ENCODE measurements at places on chromosomes 3 and 15.
A peak's percentile ranks its signal among the peaks of the same experiment; 100 is the strongest.

DNA sequence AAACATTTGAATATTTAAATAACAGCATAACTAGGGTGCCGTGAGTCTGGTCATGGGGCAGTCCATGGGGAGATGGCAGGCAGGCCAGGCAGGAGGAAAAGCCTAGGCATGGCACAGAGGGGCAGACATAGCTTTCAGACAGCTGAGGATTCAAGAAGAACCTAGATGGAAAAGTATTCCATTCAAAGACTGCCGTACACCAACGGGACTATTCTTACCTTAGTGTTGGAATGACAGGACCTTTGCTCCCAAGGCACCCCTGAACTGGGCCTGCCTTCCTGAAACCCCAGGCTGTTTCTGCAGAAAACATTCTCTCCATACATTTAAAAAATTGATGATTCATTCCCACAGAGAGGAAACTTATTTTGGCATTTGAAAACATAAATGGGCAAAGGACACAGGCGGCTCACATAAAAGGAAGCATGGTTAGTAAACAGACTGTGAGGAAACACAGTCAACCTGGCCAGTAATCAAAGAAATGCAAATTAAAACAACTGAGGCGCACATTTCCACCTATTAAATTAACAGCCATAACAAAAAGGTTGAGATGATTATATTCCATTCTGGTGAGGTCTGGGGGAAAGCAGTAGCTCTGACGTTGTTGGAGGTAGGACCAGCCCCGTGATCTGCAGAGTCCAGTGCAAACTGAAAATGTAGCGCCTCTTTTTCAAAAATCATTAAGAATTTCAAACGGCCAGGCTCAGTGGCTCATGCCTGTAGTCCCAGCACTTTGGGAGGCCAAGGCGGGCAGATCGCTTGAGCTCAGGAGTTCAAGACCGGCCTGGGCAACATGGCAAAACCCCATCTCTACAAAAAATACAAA is 71.3 kb upstream of the SMAD3 start:
- no peak for DNase-seq
- peaks cover 3% of the 10 kb centered on the region for H3K4me1 ChIP-seq
- no peaks in the 10 kb centered on the region for H3K36me3 ChIP-seq

DNA sequence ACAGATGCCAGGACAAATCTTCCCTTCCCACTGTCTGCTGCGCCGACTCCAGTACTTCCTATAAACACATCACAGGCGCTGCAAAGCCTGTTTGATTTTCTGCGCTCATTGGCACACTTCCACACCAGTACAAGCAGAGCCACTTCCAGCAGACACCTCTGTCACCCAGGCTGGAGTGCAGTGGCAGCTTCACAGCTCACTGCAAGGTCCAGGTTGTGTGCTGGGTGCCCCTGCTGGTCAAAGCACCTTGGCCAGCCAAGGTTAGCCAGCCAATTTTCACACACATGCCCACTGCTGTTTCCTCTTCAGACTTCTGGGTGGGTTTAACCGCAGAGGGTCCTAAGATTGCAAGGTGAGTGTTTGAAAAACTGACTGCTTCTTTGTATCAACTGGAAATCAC is 4.9 kb downstream of the CHDH start:
- no peak overlapping the region for H3K4me3 ChIP-seq
- H3K27me3 ChIP-seq, result peaks cover 30% of the 10 kb centered on the region
- no peak for DNase-seq
- H3K27ac ChIP-seq, result no peak overlapping the region
- no peaks in the 10 kb centered on the region for H3K36me3 ChIP-seq

- H3K4me1 ChIP-seq, result no peaks in the 10 kb centered on the region
- no peak for DNase-seq
- H3K27ac ChIP-seq, result no peak overlapping the region
- no peak overlapping the region for H3K4me3 ChIP-seq
- H3K27me3 ChIP-seq, result peaks cover 3% of the 10 kb centered on the region
Observed at GRCh38 chr3:73451301-73451944, 173.3 kb downstream of the PDZRN3 start.

GRCh38 chr15:77982127-77982490 is 95.4 kb downstream of the TBC1D2B start:
- H3K4me3 ChIP-seq, result no peak overlapping the region
- H3K27me3 ChIP-seq, result peaks cover 5% of the 10 kb centered on the region
- no peaks in the 10 kb centered on the region for H3K36me3 ChIP-seq
- peaks cover 3% of the 10 kb centered on the region for H3K4me1 ChIP-seq
- no peak overlapping the region for H3K27ac ChIP-seq

- no peak for DNase-seq
- no peaks in the 10 kb centered on the region for H3K36me3 ChIP-seq
- H3K4me1 ChIP-seq, result no peaks in the 10 kb centered on the region
- no peak overlapping the region for H3K27ac ChIP-seq
Observed at GRCh38 chr3:59006634-59007517, 42.9 kb downstream of the CFAP20DC start.

DNA sequence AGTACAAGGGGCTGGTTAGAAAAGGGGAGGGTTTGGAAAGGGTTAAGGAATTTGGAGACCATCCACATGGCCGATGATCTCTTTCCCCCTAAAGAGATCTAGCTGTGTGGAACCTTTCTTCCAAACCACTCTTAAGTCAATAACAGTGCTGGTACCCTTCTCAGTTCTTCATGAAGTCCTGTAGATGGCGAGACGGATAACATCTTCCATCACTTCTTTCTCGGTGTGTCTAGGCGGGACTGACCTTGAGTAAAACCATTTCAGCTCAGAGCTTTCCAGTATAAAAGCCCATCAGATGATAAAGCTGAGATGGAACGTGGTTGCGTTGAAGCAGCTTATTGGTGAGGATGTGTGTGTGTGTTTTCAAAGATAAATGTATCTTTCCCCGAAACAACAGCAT is 151.5 kb upstream of the BHLHE40 start:
- no peaks in the 10 kb centered on the region for H3K27me3 ChIP-seq
- peaks cover 79% of the 10 kb centered on the region for H3K36me3 ChIP-seq
- H3K4me3 ChIP-seq, result peak overlapping the region; percentile 16
- no peak for DNase-seq
- peak overlapping the region; percentile 100 for H3K27ac ChIP-seq

- no peaks in the 10 kb centered on the region for H3K27me3 ChIP-seq
- peaks cover 15% of the 10 kb centered on the region for H3K4me1 ChIP-seq
- peaks cover 44% of the 10 kb centered on the region for H3K36me3 ChIP-seq
- DNase-seq, result no peak
- H3K27ac ChIP-seq, result no peak overlapping the region
- H3K4me3 ChIP-seq, result no peak overlapping the region
Observed at GRCh38 chr3:156795890-156796481, 30.2 kb upstream of the LEKR1 start.

- no peak overlapping the region for H3K27ac ChIP-seq
- H3K4me3 ChIP-seq, result no peak overlapping the region
- peaks cover 23% of the 10 kb centered on the region for H3K4me1 ChIP-seq
- no peaks in the 10 kb centered on the region for H3K27me3 ChIP-seq
- H3K36me3 ChIP-seq, result no peaks in the 10 kb centered on the region
Observed at GRCh38 chr15:63990454-63990853, 55.8 kb downstream of the DAPK2 start.

DNA sequence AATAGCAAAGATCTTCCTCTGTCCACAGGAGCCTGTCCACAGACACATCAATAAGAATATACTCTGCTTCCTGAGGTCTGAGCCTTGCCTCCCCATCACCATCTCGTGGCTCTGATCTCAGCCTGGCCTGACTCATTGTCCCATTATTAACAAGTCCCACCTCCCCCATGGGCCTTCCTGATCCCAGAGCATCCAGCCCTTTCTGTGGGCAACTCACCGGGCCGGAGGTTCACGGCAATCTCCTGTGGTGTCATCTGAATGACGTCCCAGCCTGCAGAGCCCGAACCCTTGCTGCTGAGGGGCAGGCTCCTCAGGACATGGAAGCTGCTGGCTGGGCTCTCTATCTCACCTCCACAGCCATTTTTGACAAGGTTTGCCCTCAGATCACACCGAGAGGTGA is 28.1 kb downstream of the ITGB5 start:
- no peaks in the 10 kb centered on the region for H3K4me1 ChIP-seq
- H3K27ac ChIP-seq, result no peak overlapping the region
- no peak overlapping the region for H3K4me3 ChIP-seq
- H3K36me3 ChIP-seq, result no peaks in the 10 kb centered on the region

DNA sequence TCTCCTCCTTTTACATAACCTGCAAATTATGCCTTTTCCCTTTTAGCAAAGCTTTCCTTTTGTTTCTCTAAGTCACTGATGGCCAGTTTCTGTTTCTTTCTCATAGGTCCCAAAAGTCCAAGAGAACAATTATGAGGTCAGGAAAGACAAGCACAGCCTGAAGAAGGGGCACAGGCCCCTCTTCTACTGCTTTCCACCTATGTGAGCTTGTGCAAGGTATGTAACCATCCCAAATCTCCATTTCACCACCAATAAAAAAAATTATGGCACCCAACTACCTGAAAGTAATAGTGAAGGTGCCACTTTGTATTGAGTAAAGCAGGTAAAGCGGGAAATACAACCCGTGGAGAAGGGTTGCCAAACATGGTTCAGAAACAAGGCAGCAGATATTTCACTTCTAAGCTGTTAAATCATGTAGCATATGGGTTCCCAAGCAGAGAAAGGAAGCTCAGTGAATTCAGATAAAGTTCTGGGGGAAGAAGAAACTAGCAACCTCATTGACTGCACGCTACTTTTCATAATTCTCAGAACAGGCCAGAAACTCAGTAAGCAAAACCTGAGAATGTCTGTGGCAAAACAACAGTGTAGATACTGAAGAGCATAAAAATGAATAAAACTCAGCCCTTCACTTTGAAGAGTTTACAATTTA is 4.2 kb downstream of the PLOD2 start:
- H3K27ac ChIP-seq, result no peak overlapping the region
- no peak overlapping the region for H3K4me3 ChIP-seq
- H3K27me3 ChIP-seq, result peaks cover 44% of the 10 kb centered on the region
- H3K36me3 ChIP-seq, result no peaks in the 10 kb centered on the region
- no peak for DNase-seq

DNA sequence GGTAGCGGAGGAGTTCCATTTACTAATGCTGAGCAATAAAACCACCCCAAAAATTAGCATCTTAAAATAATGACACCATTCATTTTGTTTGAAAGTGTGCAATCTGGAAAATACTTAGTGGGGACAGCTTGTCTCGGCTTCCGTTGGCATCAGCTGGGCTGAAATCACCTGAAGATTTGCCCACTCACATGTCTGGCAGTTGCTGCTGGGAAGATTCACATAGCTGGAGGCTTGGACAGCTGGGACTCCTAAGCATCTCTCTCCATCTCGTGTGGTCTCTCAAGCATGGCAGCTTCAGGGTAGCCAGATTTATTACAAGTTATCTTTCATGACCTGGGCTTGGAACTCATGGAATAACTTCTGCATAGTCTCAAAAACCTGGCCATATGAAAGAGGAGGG is 38.4 kb upstream of the BFSP2 start:
- H3K4me3 ChIP-seq, result no peak overlapping the region
- peaks cover 5% of the 10 kb centered on the region for H3K4me1 ChIP-seq
- no peak overlapping the region for H3K27ac ChIP-seq
- no peaks in the 10 kb centered on the region for H3K27me3 ChIP-seq
- DNase-seq, result no peak

GRCh38 chr3:172126741-172127140 is 87.4 kb downstream of the FNDC3B start:
- DNase-seq, result no peak
- no peaks in the 10 kb centered on the region for H3K27me3 ChIP-seq
- H3K4me3 ChIP-seq, result no peak overlapping the region
- H3K27ac ChIP-seq, result no peak overlapping the region

DNA sequence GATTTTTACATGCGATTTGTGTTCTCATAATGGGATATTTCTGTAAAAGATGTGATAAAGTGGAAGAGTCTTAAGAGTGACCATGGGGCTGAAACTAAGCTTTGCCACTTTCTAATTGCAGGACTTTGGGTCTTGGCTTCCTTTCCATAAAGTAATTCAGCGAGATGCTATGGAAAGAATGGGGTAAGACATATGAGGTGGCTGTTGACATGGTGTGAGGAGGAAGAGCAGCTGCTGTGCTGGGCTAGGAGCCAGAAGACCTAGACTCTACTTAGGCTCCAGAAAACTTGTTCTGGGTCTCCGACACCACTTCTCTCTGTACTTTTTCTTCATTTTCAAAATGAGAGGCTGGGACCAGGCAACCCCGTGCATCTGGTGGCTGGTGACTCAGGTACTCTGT is 654.5 kb upstream of the CFAP20DC start:
- no peak overlapping the region for H3K27ac ChIP-seq
- no peak for DNase-seq
- H3K27me3 ChIP-seq, result no peaks in the 10 kb centered on the region
- H3K4me1 ChIP-seq, result no peaks in the 10 kb centered on the region
- H3K4me3 ChIP-seq, result no peak overlapping the region
- no peaks in the 10 kb centered on the region for H3K36me3 ChIP-seq

GRCh38 chr3:115022199-115022598 is 124.9 kb downstream of the ZBTB20 start:
- H3K4me3 ChIP-seq, result no peak overlapping the region
- peaks cover 5% of the 10 kb centered on the region for H3K4me1 ChIP-seq
- no peak for DNase-seq
- H3K27ac ChIP-seq, result no peak overlapping the region
- no peaks in the 10 kb centered on the region for H3K27me3 ChIP-seq

DNA sequence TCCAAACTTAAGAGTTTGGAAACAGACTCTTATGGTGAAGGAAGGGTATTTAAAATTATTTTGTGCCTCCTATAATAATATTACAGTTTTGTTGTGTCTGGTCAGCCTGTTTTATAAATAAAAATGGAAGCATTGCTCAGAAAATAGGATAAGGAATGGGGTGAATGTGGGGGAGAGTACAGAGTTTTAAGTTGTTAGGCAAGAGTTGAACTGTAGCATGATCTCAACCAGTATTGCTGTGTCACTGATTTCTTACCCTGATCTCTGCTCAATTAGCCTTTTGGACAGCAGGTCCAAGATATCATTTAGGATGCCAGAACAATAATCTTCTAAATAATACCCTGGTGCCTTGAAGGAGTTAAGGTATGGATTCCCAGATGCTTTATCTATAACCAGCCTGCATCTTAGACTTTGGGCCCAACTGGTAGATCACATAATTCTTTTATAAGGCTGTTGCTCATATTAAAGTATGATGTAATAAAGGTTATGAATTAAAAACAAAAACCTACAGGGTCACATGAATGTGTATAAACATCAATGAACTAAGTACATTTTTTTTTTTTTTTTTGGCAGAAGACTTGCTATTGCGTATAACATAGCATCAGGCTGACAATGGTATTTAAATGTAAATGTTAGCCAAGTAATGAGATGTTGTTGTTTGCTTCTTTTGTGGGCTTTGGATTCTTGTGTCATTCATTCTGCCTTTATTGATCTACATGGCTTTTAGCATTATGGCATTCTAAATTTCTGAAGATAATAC is 70.0 kb downstream of the MITF start:
- no peaks in the 10 kb centered on the region for H3K36me3 ChIP-seq
- H3K27me3 ChIP-seq, result no peaks in the 10 kb centered on the region
- H3K4me1 ChIP-seq, result no peaks in the 10 kb centered on the region
- H3K4me3 ChIP-seq, result no peak overlapping the region

DNA sequence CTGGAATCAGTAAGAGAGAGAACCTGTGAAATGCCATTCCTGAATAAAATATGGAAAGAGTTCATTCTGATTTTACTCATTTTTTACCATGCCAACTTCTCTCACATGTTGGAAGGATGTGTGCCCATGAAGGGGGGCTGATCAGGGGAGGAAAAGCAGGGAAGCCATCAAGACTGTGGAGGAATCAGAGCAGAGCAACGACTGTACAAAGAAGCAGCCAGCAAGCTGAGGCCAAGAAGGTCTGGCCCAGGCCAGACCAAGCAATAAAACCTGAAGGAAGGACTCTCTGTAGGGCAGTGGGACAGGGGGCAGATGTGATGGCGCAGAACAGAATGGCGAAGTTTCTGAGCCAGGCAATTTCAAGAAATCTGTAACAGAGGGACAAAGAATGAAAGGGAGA is 24.0 kb upstream of the ARNT2 start:
- H3K27me3 ChIP-seq, result peaks cover 37% of the 10 kb centered on the region
- no peaks in the 10 kb centered on the region for H3K4me1 ChIP-seq
- DNase-seq, result no peak
- no peak overlapping the region for H3K4me3 ChIP-seq
- no peaks in the 10 kb centered on the region for H3K36me3 ChIP-seq
